Type B pancreatic cell (in vitro differentiated cells): ENCODE measurements at places on chromosomes 2 and 18. TPM values are rescaled to one million over a fixed set of nuclear protein-coding genes. Genes with fewer than 3 reads are reported as not detected.

DNA sequence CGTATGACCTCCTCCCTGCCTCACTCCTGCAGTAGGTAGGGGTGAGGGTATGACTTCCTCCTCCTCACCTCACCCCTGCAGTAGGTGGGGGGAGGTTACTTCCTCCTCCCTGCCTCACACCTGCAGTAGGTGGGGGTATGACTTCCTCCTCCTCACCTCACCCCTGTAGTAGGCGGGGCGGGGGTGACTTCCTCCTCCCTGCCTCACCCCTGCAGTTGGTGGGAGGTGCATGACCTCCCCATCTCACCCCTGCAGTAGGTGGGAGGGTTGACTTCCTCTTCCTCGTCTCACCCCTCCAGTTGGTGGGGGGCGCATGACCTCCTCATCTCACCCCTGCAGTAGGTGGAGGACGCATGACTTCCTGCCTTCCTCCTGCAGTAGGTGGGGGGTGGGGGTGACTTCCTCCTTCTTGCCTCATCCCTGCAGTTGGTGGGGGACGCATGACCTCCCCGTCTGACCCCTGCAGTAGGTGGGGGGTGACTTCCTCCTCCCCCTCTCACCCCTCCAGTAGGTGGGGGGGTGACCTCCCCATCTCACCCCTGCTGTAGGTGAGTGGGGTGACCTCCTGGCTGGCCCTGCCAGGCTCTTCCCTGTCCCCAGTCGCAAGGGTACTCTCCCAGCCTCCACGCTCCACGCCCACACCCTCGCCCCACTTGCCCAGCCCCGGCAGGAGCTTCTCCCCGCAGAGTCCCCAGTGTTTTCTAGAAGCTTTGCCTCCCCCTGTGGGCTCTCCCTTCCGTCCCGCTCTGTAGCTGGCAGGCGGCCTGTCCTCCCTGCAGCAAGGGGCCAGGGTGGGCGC lies 39.3 kb downstream of the TSHZ1 start:
- no peak for DNase-seq

DNA sequence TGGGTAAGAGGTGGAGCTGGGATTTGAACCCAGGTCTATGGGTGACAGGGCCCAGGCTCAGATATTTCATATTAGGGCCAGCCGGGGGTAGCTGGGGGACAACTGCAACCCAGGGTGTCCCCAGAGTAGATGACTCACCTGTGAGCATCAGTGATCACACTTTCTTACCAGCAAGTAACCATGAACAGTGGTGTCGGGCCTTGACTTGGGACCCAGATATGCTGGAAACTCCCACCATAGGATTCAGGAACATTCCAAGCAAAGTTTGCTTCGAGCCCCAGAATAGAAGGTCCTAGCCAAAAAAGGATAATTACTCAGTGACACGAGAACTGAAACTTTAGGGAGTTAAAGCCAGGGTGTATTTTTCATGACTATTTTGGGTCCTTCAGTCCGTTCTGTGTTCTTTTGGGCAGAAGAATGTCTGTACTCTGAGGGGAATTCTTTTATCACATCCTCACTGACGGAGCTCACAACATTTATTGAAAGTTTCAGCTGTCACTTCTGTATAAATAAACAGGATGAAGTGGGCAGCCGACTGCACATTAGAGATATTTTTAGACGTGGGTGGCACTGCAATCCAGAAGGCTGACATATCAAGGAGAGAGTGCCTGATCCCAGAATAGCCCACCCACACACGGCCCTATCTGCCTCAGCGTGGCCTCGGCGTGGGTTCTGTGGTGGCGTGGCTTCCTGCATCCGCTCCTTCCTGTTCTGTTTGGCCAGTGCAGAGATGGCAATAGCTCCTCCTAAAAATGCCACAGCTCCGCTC lies 45.6 kb downstream of the RAMP1 start:
- no peak for DNase-seq

DNA sequence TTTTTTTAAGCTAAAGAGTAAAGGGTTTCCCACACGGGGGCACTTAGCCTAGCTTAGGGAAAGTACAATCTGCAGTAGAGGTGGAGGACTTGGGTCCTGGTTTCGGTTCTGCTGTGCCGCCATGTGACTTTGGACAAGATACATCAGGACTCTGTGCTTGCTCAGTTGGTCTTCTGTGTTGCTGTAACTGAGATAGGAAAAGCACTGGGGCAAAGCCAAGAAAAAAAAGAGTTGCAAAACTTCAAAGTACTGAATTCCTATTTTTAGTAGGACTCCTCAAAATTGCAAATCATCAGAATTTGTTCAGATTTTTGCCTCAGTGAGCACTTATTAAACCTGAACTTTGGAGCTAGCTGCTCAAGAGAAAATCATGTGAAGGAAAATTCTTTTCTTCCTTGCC lies 96.3 kb upstream of the STON1 start:
- DNase-seq = no peak

- DNase-seq = no peak
These were observed 116.6 kb upstream of the PELI1 start for GRCh38 chr2:64260817-64261216.

Gene CXCR2
- total RNA-seq = not detected in 2 replicates

Gene MDH1B
- 0.64 and 4.7 TPM in 2 replicates for total RNA-seq
